ENCODE measurements at places on chromosomes 6 and 20.

DNA sequence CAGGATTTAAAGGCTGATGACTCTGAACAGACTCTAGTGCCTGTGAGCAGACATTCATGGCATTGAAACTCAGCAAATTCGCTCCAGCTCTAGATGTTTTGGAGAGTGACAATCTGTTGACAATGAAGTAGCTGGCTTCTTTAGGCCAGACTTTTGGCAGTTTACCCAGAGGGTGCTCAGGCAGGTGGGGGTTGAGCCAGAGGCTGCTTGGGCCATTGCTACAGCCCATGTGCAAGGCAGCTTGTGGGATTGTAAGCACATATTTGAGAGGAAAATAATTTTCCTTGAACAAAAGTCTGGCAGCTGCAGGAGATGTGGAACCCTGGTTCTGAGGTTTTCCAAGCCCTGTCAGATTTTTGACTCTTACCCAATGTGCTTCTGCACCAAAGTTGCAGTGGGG, 311.6 kb downstream of the CDC5L start:
- DNase-seq: no peak

GRCh38 chr20:38337561-38338140, 8.6 kb upstream of the LBP start:
- no peak for DNase-seq

DNA sequence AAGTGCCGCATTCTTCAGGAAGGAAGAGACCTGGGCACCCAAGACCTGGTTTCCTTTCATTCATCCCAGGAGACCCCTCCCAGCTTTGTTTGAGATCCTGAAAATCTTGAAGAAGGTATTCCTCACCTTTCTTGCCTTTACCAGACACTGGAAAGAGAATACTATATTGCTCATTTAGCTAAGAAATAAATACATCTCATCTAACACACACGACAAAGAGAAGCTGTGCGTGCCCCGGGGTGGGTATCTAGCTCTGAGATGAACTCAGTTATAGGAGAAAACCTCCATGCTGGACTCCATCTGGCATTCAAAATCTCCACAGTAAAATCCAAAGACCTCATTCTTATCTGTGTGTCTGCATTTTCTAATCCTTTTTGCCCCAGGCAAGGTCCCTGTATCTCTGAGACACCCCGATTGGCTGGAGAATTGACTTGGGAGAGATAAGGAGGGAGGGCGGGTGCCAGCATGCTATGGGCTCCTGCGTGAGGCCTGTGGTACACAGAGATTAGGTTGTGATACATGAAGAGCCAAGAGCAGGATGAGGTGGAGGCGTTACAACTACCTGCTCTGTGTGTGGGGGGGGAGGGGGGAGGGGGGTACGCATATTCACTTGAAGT, 4.8 kb downstream of the MUC21 start:
- DNase-seq: no peak

GRCh38 chr6:11475016-11475415, 62.5 kb upstream of the TMEM170B start:
- no peak for DNase-seq

DNA sequence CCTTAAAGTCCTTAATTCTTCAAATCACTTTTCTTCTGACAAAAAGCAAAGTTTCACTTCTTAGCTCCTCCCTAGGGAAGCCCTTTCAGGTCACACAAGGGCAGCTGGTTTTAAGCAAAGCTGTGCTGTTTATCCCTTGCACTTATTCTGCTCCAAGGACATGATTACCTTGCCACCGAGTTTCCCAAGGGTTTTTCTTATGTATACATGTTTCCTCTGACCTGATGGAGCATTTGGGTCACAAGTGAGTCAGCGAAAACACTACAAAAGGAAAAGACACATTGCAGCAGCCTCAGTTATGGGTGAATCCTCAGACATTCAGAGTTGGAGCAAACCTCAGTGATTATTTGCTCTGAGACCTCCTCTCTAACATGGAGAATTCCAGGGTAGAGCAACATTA, 26.6 kb upstream of the ILRUN start:
- DNase-seq: no peak

GRCh38 chr20:48066851-48067250, 281.6 kb upstream of the SULF2 start:
- DNase-seq: no peak

GRCh38 chr20:61989741-61990140, 75.9 kb downstream of the TAF4 start:
- DNase-seq: no peak

GRCh38 chr6:161480421-161481155, 206.7 kb upstream of the AGPAT4 start:
- DNase-seq: no peak

DNA sequence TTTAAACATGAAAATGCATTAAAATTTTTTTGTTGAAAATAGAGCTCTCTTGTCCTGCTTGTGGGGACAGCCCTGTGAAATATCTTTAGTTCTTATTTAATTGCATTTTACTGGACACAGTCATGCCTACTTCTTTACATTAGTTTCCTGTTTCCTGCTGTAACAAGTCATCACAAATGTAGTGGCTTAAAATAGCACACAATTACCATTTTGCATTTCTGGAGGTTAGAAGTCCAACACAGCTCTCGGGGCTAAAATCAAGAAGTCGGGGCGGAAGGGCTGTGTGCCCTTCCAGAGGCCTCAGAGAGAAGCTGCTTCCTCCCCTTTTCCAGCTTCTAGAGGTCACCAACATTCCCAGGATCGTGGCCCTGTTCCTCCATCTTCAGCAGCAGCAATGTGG, 29.4 kb downstream of the PNLDC1 start:
- no peak for DNase-seq

DNA sequence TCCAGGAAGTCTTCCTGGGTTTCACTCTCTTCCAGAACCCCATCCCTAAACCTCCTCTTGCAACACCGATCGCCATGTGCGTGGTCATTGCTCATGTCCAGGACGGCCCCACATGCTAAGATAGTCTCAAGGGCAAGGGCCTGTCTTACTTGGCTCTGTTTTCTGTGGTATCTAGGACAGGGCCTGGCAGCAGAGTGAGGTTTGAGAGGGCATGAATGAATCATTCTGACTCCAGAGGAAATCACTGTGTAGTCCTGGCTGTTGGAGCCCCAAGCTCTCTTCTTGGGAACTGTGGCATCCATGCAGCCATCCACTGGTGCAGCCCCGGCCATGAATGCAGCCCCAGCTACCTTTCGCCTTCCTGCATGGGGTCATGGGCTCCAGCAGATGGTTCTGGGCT, 12.4 kb downstream of the SIRPA start:
- no peak for DNase-seq

- DNase-seq: no peak
Measured at GRCh38 chr6:118334634-118335033, 213.5 kb upstream of the PLN start.

- no peak for DNase-seq
Measured at GRCh38 chr6:115362234-115362633, 698.5 kb downstream of the FRK start.

DNA sequence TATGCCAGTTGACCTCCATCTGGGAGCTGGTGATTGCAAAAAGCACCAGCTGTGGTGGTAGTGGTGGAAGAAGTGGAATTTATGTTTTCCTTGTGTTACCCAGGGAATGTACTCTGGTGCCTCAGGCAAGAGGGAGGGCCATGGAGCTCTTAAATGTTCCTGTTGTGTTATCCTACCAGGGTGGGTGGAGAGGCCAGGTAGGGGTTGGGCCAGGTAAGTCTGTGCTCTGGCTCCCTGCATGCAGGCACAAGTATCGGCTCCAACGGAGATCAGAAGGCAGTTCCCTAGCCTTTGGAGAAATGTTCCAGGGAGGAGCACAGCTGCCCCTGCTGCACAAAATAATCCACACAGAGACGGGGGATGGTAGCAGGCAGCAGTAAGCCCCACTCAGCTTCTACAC, 419.3 kb upstream of the EYS start:
- DNase-seq: no peak

DNA sequence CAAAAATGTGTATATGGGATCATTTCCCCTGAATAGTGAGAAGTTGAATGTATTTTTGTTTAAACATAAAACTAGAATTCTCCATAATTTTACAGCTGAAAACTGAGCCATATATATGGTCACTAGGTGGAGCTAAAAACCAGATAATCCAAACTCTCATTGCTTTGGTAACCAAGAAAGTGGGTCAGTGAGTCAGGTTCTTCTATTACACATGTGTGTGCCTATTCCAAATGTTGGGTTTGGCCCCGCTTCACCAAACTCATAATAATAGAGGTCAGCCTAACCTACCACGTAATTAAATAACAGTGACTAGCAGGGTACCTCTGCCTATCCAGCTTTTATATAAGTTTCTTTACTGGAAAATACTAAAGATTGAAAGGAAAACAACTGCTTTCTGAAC, 19.3 kb upstream of the RNGTT start:
- DNase-seq: no peak

DNA sequence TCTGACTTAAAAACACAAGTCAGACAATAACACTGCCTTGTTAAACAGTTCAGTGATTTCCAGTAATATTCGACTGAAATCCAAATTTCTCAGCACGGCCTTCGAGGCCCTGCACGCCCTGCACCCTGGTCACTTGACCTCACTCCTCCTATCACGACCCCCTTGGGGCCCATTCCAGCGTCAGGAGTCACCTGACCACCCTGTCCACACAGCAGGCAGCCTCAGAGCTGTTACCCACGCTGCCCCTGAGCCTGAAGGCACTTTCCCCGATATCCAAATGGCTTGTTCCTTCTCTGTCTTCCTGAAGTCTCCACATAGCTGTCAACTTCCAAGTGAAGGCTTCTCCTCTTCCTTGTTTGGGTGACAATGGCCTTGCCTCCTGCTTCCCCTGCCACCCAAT, 33.1 kb upstream of the SMOC2 start:
- no peak for DNase-seq

DNA sequence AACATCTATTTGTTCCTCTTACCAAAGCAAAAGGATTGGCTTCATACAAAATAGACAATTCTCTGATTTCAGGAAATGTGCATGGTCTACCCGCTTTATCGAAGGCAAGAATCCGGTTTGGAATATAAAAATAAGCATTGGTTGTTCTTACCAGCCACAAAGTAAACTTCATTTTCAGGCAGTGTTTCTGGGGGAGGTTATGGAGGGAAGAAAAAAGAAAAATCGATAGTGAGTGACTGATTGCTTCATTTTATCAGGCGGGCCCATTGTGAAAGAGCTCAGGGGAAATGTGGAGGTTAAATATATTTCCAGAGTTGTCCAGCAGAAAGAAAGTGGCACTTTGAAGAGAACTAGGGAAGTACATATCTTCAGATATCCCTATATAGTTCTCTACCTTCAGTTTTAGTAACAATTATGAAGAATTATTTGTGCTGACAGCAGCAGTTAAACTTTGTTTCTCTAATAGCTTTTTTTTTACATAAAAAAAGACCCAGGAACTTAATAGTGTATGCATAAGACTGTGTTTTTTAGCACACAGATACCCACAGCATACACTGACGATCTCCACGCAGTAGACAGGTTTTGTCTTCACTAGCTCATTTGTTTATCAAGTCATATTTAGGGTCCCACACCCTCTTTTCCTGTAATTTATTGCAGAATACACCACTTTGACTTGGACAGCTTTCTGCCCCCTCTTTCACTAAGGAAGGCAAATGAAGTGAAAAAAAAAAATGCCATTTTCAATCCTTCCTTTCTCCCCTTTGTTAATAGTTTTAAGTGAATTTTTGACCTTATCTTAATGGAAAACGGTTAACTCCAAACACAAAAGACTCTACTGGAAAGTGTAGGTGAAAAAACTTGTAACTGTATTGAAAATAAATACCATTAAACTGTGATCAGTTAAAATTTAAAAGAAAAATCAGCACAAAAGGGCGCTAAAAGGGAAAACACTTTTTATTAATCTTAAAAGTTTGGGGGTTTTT, 2.9 kb downstream of the POU3F2 start:
- no peak for DNase-seq

DNA sequence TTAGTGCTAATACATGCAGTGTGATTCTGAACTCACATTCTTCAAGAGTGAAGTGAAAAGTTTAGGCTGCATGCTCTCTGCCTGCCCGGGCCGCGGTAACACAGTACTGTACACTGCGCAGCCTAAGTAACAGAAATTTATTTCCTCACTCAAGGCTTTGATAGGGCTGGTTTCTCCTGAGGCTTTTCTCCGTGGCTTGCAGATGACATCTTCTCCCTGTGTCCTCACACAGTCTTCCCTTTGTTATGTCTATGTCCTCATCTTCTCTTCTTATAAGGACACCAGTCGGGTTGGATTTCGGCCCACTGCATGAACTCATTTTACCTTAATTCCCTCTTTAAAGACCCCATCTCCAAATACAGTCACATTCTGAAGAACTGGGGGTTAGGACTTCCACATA, 51.1 kb upstream of the TMEM170B start:
- DNase-seq: no peak

GRCh38 chr6:106804346-106805335, 169.9 kb downstream of the CD24 start:
- DNase-seq: no peak

DNA sequence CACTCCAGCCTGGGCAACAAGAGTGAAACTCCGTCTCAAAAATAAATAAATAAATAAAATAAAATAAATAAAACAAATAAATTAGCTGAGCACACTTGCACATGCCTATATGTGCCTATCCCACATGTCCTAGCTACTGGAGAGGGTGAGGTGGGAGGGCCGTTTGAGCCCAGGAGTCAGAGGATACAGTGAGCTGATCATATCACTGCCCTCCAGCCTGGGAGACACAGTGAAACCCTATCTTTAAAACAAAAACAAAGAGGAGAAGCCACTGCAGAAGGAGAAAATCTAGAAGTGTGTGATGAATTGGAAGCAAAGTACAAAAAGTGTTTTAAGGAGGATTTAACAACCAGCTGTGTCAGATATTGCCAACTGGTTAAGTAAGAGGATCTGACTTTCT, 728.4 kb downstream of the PTPRT start:
- DNase-seq: no peak

DNA sequence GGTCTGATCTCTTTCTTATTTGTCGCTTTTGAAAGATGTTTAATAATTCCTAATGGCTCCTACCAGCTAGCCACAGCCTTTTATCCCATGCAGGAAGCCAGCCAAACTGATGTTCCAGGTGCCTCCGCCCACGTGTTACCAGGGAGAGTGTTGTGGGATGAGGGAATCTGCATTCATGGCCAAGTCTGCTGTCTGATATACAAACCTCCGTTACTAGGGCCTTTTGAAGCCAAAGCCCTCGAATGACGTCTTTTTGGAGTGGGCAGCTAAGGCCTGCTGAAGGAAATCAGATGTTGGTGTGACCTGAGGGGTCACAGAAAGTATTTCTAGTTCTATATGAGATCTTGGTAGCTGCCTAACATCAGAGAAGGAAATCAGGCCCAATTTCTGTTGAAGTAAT, 21.3 kb downstream of the STK35 start:
- no peak for DNase-seq
